ENCODE measurements at places on chromosomes 7 and 10.

GRCh38 chr7:157890921-157891401 lies 554.2 kb downstream of the DNAJB6 start:
- no peak for DNase-seq

- no peak for DNase-seq
Observed at GRCh38 chr10:120422457-120422856, 34.6 kb upstream of the PLPP4 start.

- DNase-seq: peak; percentile 52
Observed at GRCh38 chr7:37342688-37343471, 105.8 kb downstream of the ELMO1 start.

GRCh38 chr10:70432561-70433263 lies 8.8 kb downstream of the NODAL start:
- DNase-seq: no peak

DNA sequence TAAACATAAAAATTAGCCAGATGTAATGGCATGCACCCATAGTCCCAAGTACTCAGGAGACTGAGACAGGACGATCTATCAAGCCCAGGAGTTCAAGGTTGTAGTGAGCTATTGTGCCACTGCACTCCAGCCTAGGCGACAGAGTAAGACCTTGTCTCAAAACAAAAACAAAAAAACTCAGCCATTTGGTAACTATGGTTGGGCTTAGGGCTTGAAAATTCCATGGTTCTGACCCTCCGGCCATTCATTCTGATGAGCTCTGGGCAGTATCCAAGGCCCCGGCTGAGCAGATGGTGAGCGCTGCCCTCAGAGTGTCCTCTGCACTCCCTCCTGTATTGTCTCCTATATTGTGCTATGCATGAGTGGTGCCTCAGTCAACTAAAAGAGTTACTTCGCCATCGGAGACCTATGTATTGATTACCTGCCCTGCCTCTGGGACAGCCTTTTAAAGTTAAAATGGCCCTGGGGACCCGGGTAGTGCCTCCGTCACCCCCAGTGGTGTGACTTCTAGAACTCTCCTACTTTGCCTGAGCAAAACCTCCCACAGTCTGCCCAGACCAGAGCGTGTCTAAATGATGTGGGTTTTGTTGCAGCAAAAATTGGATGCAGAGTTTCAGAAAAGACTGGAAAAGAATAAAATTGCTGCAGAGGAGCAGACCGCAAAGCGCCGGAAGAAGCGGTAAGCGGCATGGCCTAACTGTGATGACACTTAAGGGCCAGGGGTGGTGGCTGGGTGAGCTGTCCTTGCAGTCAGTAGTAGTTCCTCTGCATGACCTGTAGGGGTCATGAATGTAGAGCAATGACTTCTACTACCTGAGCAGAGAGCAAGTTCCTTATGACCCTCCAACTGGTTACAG lies 8.1 kb downstream of the PRKRIP1 start:
- DNase-seq: no peak

GRCh38 chr7:1278543-1278942 lies 45.9 kb downstream of the UNCX start:
- DNase-seq: no peak

- no peak for DNase-seq
Observed at GRCh38 chr7:105478606-105479005, 43.5 kb downstream of the PUS7 start.

- DNase-seq: no peak
Observed at GRCh38 chr7:92647652-92648051, 57.5 kb upstream of the FAM133B start.

- DNase-seq: no peak
Observed at GRCh38 chr7:142796501-142797390, 26.0 kb downstream of the PRSS2 start.

- peak; percentile 60 for DNase-seq
Observed at GRCh38 chr7:100563809-100564400, 9.8 kb downstream of the SAP25 start.

DNA sequence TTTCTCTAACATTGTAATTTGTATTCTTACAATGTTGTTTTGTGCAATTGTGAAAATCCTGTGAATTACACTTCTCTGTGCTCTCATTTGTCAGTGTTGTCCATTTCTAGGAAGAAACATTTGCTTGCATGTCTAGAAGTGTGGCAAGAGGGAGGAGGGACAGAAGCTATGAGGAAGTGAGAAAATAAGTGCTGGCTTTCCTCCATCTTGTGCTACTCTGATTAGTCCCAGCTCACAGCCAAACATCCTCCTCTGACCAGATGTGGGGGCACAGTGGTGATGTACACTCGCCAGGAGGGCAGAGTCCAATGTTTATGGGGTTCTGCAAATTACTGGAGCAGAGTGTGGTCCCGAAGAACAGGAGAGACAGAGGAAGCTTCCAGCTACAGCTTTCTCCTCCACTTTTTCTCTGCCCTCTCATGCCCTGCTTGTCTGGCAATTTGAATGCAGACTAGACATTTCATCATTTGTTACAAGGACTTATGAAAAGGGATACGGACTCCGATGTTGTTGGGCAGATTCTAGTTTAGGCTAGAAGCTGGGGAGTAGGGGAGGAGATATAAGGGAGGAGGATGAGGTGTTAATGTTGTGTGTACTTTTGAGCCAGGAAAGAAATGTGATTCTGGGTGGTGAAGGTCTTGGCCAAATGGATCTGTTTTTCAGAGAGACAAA lies 131.0 kb upstream of the C1GALT1 start:
- no peak for DNase-seq

- no peak for DNase-seq
Observed at GRCh38 chr7:66837007-66837406, 84.0 kb upstream of the TMEM248 start.

DNA sequence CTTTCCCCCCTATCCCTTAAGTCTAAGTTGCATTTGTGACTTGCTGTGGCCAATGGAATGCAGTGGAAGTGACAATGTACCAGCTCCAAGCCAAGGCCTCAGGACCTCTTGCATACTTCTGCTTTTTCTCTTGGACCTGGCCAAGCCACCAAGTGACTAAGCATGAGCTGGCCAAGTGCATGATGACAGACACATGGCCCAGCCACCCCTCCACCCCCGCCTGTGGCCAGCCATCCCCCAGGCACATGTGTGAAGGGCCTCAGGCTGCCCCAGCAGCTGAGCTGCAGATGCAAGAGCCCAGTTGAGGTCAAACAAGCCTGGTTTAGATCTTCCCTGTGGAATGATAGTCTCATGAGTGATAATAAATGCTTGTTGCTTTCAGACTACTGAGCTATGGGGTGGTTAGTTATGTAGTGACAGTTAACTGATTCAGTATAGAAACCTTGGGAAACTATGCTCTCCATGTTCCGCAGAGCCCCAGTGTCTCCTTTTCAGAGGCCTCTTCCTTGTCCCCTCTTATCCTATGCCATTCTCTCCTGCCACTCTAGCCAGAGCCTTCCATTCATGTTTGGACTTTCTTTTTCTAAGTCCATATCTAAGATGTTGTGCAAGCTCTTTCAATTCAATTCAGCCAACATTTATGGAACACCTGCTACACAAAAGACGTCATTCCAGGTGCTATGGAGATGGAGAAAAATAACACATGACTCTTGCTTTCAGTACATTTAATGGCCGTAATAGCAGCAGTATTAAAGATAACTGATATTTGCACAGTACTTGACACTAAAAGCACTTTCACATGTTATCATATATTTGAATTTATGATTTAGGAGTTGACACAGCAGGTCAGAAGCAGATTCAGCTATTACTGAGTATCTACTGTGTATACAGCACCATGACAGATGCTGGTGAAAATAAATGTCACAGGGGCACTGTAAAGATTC lies 55.5 kb upstream of the LOXL4 start:
- DNase-seq: no peak

DNA sequence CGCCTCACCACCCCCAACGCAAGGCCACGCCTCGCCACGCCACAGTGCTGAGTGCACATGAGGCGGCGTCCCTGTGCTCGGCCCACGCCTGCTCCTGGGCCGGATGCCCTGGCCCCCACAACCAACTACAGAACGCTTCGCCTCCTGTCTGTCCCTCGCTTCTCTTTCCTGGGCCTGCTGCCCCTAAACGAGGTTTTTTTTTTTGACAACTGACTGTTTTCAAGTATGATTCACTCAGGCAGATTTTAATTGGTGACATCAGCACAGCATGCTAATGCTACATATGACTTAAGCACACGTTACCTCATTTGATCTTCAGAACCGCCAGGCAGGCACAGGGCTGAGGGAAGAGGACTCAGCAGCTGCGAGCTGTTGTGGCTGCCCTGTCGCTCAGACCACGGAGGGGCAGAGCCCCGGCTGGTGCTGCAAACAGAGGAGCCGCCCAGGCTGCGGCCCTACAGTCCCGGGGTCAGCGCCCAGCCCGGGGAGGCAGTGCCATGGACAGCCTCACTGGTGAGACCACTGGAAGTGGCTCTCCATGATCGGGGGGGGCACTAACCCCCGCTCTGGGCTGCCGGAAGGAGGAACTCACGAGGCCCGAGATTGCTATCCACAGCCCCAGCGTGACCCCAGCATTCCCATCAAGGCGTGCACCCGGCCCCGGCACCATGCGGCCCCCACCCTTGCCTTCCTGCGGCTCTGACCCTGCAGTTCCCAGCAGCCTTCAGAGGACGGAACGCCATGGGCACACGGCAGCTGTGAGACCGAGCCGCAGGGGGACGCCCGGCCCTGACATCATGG lies 212.8 kb downstream of the MAD1L1 start:
- no peak for DNase-seq

- no peak for DNase-seq
Observed at GRCh38 chr10:7789390-7789789, 1.4 kb downstream of the ATP5F1C start.

- DNase-seq: no peak
Observed at GRCh38 chr10:29703271-29703670, 68.5 kb upstream of the SVIL start.

DNA sequence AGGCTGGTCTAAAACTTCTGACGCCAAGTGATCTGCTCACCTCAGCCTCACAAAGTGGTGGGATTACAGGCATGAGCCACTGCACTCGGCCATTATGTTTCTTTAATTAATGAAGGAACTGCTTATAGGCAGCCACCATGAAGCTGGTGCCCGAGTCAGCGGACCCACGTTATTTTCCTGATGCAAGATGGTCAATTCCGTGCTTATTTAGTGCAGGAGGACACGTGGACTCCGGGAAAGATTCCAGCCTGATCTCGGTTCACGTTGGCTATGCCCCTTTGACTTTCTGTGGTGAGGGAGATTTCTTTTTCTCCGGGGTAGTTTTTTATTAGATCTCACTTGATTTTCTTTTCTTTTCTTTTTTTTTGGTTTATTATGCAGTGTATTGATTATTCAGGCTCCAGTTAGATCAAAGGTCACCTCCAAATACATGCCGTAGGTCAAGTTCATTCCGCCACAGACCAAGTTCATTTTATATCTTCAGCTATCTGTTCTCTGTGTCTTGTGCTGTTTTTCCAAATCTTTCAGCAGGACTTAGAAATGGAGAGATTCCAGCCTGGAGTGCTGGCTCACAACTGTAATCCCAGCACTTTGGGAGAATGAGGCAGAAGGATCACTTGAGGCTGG lies 8.3 kb downstream of the CAMK1D start:
- no peak for DNase-seq

DNA sequence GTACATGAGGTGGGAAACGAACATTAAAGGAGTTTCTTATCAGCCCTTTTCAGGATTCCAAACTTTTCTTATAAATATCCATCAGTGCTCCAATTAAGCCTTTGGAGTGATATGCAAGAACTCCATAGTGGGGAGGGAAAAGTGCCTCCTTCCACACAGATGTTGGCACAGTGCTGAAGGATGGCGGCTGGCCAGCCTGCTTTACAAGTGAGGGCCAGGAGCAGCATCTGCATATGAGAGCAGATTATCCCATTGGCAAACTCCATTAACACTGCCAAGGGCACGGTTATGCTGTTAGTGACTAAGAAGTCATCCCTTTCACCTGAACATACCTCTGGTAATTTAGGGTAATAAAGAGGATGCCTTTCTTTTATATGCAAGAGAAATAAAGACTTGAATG lies 543.1 kb downstream of the CNTNAP2 start:
- DNase-seq: no peak

DNA sequence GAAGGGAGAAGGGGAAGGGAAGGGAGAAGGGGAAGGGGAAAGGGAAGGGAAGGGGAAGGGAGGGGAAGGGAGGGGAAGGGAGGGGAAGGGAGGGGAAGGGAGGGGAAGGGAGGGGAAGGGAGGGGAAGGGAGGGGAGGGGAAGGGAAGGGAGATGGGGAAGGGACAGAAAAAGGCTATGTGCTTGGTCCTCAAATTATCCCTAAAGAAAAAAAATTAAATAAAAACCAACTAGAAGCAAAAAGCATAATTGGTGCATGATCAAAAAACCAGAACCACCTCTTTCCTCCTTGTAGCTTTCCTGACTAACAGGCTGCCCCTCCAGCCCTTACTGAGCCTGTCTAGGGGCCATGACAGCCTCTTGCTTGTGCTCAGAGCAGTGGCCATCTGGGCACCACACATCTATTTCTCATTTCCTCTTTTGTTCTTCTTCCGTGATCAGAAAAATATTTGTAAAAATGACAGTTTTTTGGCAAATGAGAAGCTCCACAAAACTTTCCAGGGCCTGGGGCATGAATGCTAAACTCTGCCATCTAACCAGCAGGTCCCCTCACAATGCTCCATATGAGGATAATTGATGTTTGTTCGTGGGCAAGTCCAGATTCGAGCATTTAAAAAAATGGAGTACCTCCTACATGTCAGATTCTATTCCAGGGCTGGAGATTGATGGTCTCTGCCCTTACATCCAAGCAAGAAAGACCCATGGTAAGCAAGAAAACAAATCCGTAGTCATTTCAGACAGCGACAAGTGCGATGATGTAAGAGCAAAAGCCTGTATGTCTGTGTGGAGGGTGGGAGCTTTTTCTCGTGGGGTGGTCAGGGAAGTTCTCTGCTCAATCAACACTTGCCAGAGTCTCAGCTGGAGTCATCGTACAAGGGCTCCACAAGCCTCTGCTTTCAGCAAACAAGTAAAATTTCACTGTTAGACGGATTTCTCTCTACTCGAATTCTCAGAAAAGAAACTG lies 320.9 kb downstream of the WDR11 start:
- no peak for DNase-seq

DNA sequence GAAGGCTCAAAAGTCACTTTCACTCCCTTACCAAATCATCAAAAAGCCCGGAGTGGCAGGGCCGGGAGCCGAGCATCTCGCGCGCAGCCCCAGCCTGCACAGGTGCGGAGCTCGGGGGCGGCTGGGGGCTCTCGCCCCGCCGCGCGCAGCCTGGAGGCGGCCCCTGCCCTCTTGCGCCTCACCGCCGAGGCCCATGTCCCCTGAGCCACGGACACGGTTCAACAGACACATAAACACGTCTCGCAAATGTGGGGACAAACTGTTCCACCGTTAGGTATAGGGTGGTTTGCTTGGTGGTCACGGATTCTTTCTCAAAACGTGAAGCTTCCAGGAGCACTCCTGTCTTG lies 700 bp downstream of the GSAP start:
- no peak for DNase-seq

Data from stimulated activated CD4-positive, alpha-beta T cell treated with anti-CD3 and anti-CD28 coated beads, Interleukin-1b, Interleukin-23, amount 100 ng/mL, for 1 hour (primary cell).